ENCODE measurements at places on chromosomes 1 and 21.

DNA sequence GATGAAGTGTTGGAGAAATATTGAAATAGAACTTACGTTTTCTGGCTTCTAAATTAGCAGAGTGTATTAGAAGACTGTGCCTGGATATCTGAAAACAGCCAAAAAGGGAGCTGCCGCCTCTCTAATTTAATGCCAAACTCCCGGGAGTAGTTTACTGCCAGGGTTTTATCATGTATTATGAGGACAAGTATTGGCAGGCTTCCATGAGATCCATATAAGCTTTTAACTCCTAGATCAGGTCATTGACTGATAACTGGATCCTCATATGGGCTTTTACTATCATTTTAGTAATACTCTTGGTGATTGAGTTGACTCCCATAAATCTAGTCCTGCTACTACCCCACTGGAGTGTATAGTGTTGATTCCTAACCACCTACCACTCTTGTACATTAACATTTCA is 178.4 kb upstream of the CXADR start:
- H3K4me3 ChIP-seq = no peak overlapping the region
- no peaks in the 10 kb centered on the region for H3K36me3 ChIP-seq
- DNase-seq = no peak
- H3K27me3 ChIP-seq = no peaks in the 10 kb centered on the region

DNA sequence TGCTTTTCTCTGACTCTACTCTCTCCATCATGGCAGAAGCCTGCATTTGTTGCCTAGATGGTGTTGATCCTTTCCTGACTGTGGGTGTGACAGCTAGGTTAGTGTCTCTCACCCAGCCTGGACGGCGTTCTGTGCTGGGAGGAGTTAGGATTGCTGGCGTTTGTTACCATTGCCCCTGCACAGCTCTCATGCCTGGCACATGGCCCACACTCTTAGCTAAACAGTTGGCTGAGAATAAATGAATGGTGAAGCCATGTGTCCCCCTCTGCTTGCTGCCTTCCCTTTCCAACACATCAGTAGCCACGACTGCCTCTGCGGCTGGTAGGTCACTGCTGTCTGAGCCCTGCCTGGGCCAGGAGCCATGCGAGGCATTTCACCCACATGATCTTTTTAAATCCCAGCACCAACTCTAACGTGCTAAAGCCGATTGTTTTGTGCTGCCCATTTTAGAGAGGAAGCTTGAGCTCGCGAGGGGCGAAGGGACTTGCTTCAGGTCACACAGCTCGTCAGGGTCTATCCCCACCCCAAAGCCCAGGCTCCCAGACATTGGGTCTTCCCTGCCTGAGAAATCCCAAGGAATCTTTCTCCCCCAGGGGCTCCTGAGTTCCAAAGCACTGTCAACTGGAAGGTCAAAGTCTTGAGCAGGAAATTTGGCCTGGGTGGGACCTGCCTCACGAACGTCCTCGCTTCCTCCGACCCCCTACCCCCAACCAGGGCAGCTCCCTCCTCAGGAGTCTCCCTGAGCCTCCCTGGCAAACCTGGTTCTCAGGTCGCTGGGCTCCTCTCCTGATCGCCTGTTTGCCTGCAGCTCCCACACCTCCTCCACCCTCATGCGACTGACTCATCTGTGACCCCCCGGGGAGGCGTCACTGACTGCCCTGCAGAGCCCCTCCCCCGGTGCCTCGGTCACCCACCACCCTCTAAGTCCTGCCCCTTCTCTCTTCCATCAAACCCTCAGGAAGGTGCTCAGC is 271.7 kb upstream of the C1orf174 start:
- no peak overlapping the region for H3K27ac ChIP-seq
- H3K4me1 ChIP-seq = no peaks in the 10 kb centered on the region

GRCh38 chr21:16408280-16408679 is 678.5 kb downstream of the USP25 start:
- DNase-seq = no peak
- H3K36me3 ChIP-seq = no peaks in the 10 kb centered on the region

DNA sequence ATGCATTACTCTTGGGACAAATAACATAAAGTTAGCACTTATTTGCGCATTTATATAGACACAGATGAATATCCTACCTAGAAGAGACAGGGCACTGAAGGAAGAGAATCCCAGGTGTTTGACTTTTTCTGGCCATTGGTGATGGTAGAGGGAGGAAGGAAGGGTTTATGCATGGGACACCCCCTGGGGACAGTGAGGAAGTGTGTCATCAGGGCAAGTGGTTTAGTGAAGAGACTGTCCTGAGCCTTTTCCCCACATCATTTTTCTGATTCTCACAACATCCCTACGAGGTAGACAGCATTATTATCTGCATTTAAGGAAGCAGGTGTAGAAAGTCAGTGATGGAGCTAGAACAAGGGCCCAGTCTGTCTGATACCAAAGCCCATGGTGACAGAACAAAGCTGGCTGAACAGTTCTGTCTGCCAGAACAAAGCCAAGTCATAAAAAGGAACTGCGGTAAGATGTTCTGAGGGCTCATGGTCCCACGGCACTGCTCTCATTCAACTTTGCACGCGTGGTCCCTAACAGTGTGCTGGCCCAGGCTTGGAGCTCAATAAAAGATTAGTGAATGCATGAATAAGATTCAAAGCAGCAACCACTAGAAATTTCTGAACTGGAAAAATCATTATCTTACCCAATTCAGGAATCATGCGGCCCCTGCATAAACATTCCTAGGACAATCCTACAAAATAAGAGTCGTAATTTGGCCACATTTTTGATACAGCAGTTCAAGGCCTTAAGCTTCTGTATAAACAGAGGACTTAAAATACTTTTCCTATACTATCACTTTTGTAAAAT is 12.2 kb upstream of the CDC42BPA start:
- no peak for DNase-seq
- no peaks in the 10 kb centered on the region for H3K27me3 ChIP-seq
- no peak overlapping the region for H3K4me3 ChIP-seq
- peaks cover 11% of the 10 kb centered on the region for H3K4me1 ChIP-seq

GRCh38 chr1:164678136-164678700 is 119.2 kb downstream of the PBX1 start:
- no peak for DNase-seq
- H3K27me3 ChIP-seq = no peaks in the 10 kb centered on the region
- H3K4me3 ChIP-seq = no peak overlapping the region
- no peaks in the 10 kb centered on the region for H3K4me1 ChIP-seq

DNA sequence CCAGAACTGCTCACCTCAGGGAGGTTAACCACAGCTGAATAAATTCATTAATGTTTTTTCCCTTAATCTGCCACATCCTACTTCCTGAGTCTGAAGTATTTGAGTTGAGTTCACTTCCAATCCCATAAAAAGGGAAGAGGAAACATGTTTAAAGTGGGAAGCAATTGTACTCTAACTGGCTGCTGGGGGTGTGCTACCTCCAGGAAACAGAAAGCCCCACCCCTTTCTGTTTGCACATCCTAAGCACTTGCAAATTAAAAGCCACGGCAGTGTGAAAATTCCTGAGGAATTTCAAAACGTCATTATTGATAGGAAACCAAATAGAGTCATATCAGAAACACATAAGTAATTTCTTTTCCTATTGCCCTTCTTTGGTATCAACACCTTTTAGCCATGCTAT is 307.0 kb upstream of the NR5A2 start:
- no peaks in the 10 kb centered on the region for H3K36me3 ChIP-seq
- H3K27ac ChIP-seq = no peak overlapping the region
- DNase-seq = no peak
- H3K4me1 ChIP-seq = no peaks in the 10 kb centered on the region
- no peak overlapping the region for H3K4me3 ChIP-seq
- H3K27me3 ChIP-seq = no peaks in the 10 kb centered on the region

Data from liver (tissue), 10 donors.